Lung (tissue), 17 donors: ENCODE measurements at places on chromosomes 3 and 15. TPM values are rescaled to one million over a fixed set of nuclear protein-coding genes. Genes with fewer than 3 reads are reported as not detected.

GRCh38 chr3:126407412-126408044 is 12.8 kb downstream of the CFAP100 start:
- DNase-seq: no peak

DNA sequence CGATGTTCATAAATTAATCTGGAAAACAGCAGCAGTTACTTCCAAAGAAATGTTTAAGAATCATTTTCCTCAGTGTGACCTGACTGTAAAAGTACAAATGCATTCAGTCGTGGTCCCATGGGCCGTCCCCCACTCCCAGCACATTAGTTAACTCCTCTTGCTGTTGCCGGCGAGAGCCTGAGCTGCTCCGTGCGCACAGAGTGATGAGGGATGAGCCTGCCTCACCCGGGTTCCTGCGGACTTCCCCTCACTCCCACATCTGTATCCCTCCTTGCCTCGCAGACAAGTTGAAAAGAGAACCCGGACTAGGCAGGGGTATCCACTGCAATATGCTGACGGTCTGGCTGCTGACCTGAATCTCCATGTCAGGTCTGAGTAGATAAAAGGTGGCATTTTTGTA is 861.7 kb upstream of the NR2F2 start:
- no peak for DNase-seq

DNA sequence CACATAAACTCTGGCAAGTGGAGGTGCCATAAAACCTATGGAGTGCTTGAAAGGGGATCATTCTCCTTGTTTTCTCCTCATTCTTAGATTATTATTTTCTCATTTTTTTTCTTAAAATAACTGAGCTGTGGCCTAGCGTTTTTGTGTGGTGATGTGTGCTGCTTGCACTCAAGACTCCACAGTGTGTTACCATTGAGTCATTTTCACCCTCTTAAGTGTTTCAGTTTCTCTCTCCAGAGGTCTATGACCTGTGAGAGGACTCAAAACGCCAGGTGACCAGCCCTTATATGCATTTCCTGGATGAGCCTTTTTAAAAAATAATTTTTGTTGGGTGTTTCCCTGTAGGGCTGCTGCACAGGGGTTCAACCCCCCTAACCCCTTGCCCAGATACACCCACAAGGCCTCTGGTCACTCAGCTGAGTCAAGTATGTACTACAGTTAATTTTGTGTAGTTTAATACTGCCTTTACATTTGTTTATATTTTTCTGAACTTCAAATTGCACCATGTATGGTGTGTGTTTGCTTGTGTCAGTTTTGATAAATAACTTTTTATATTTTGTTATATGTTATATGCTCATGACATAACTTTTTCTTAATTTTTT is 15.4 kb upstream of the BTLA start:
- no peak for DNase-seq

GRCh38 chr3:130345487-130346079 is at the start of gene COL6A5:
Gene COL6A5 (plus strand): TSS chr3:130345672. CDS start chr3:130373639, 27,967 bp downstream.
- peak; percentile 97 for DNase-seq

GRCh38 chr15:39698444-39699390 is 83.9 kb downstream of the FSIP1 start:
- DNase-seq: no peak

GRCh38 chr3:46416125-46416810 is 9.2 kb downstream of the CCRL2 start:
- no peak for DNase-seq

- peak; percentile 41 for DNase-seq
Observed at GRCh38 chr15:39919748-39920509, at the start of gene GPR176. Gene GPR176 (minus strand): TSS chr15:39920266. CDS start chr15:39920026, 240 bp downstream.

Gene ZNF148
- polyA plus RNA-seq: 7.5 TPM

Gene TSEN2
- polyA plus RNA-seq: 9.0 TPM

Gene CLDN16
- 0.65 TPM for polyA plus RNA-seq
